BJ (cell line): ENCODE measurements at places on chromosomes 2 and 18.
A peak's percentile ranks its signal among the peaks of the same experiment; 100 is the strongest.

DNA sequence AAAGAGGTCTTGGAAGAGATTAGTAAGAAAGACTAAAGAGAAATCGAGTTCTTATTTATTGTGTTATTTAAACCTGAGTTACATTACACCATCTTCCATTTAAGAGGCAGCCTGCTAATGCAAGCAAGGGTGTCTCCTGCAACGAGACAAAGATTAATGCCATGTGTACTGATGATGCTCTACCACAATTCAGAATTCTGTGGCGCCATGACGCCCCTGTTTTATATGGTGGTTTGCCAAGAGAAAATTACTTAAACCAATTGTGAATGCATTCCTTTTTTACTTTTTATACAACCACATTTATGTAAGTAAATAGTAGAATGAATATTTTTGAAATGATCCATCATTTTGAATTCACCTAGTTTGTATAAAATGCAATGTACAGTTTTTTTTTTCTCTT, 356.1 kb upstream of the ZEB2 start:
- DNase-seq = peak; percentile 46

DNA sequence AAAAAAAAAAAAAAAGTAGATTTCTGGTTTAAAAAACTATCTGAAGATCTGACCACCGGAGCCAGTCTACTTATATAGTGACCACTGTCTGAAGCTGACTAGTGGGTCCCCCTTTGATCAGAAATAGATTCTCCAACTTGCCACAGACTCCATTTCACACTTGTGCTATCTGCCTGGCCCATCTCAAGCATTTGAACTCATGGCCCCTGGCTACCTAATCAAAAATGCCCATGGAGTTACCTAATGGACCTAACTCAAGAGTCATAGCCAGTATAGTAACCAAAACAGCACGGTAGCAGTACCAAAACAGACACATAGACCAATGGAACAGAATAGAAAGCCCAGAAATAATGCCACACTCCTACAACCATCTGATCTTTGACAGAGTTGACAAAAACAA, 17.0 kb upstream of the ATL2 start:
- no peak for DNase-seq

DNA sequence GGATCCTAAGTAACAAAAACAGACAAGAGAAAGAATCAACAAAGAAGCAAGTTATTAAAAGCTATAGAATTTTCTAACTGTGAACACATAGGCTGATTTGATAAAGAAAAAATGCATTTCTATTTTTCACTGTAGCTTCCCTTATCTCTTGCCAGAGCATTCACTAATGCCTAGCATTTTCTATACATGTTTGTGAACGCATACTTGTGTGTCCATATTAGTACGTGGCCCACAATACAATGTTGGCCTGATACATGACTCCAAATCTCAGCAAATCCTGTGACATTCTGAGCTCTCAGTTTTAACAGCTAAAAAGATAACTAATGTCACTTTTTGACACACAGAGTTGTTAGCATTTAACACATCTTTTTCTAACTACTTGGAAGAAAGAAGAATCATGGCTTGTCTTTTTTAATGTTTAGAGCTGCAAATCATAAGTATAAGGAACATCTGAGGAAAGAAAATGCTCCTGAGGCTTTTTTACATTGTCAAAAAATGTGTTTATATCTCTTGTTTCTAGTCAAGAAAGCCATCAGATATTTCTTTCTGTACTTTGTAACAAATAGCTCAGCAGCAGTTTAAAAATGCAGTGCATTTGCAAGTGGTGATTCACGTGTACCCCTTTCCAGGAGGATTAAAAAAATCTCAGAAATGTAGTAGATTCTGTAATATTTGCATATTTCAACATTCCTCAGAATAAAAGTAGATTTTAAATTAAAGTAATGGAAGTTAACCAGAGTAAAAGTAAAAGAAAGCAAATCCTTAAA, 1646.8 kb upstream of the TMEFF2 start:
- no peak for DNase-seq

DNA sequence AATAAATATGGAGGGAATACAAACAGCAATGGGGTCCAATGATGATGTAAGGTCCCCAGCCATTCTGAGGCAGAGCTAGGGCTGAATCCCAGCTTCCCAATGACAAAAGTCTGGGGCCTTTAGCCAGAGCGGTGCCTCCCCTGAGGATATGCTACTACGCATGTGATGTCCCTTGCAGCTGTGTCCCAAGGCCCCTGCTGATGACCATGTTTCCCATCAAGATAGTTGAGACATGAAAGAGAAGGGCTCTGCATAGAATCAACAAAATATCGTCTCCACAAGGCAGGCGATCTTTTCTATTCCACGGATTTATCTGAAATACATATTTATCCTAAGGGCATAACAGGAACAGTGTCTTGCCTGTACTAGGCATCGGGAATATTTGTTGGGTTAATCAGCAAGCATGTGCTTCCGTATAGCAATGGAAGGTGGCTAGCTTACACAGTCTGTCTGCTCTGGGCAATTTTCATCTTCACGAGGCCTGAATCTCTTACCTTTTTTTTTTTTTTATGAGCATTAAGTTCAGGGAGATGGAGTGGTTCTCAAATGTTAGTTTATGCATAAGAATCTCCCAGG, 284.6 kb downstream of the CNTNAP5 start:
- no peak for DNase-seq

DNA sequence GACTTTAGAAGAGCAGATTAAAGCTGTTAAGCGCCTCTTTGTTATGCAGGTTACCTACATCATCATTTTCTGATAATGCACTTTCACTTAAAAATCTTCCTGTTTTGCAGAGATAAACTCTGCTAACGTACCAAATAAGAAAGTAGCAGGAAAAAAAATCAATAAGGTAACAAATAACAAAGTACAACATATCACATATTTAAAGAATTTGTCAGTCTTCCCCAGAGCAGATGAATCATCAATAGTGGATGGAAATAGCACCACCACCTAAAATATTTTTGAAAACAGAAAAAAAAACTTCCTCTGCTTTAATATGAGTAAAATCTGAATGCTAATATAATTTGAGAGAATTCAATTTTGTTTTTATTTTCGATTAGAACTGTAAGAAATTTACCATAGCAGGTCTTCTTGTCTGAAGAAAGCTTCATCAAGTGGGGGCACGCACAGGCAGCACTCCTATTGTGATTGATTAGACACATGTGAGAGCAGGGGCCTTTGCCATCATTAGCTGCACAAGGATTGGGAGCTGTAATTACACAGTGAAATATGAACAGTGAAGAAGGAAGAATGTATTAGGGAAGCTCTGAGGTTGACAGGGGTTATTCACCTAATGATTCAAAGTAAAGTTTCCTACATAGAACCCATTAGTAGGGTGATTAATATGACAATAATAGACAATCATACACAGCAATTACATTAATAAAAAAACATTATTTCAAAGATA, 1279.4 kb downstream of the LRP1B start:
- DNase-seq = no peak

GRCh38 chr2:98606431-98606830, 1.9 kb downstream of the COA5 start:
- no peak for DNase-seq

GRCh38 chr2:39497082-39497801, 60.2 kb upstream of the MAP4K3 start:
- no peak for DNase-seq

DNA sequence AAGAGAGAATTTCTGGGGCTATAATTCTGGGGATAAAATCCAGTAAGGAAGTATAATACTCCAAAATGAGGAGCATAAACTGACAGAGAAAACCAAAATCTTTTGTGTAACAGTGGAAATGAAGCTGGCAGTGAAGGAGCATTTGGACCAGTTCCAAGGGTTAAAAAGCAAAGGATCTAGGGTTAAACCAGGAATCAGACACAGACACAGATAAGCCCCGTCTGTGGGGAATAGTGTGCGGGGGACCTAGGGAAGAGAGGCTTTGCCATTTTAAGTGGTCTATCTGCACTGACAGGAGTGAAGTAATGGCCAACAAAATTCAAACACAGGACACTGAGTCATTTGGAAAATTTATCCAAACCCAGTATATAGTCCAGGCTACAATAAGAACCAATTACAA, 23.4 kb downstream of the SAP130 start:
- no peak for DNase-seq
